Karpas-422 (cell line): ENCODE measurements at places on chromosomes 2 and 18.

GRCh38 chr2:160670618-160671017 lies 177.0 kb upstream of the RBMS1 start:
- DNase-seq, result no peak

DNA sequence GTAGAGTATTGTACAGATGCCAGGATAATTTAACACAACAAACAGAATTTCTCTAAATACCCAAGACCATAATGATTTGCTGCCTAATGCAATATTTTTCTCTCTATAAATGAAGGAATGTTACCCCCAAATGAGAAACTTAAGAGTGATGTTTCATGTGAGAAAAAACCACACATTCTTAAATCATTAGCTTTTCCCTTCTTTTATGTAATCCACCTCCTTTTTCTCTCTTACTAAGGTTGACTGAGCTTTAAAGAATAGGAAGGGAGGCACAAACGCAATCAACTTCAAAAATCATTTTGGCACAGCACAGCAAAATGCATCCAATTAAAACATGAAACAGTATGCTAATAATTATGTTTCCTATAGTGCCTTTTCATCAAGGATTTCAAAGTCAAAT lies 698.1 kb upstream of the CDH2 start:
- DNase-seq, result no peak

DNA sequence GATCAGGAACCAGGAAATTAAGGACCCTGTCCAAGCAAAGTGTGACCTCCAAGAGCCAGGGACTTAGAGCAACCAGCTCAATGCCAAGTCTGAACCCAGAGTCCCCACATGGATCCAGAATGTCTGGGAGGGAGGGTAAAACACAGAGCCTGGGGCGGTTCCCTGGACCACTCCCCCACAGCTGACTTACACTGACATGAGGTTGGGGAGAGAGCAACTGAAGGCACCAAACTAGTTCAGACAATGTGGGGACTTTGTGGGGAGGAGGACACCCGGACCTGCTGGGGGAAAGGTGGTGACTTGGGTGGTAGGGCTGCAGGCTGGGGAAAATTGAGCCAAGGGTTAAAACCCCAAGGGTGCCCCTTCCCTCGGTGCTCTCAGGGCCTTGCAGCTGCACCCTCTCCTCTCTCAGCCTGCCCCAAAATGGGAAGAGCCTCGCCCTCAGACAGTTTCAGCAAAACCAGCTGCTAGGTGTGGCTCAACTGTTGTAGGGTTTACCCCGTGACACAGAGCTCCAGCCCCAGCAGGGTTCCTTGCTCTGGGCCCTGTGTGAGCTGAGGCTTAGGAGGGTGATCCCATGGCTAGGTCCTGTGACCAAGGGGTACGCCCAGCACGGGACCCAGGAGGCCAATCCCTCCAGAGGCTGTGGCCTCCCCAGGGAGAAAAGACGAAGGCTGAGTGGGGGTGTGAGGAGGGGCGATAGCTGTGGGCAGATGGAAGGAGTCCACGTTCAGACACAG lies 28.6 kb downstream of the MARCO start:
- DNase-seq, result no peak

DNA sequence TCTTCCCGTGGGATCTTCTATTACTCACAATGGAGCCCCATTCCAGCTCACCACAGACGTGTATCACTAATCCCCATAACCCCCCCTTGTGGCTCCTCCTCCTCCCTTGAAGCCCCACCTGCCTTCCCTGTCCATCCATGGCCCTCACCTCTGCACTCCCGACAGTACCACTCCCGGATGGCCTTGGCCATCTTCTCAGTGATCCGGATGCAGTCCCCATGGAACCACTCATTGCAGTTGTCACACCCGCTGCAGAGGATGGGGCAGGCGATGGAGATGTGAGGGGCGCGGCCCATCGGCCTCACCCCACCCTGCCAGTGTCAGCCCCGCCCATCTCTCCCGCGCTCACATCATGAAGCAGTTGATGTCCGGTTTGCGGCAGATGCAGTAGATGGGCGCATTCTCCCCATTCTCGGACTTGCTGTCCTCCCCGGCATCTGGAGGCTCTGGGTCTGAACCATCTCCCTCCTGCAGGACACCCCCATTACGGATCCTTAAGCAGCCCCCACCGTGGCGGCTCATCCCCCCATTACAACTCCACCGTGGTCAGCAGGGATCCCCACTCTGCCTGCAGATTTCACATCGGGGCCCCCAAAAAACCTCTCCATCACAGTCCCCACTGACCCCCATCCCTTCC lies 983 bp downstream of the CXXC1 start:
- no peak for DNase-seq

GRCh38 chr2:204732019-204732418 lies 186.7 kb downstream of the PARD3B start:
- no peak for DNase-seq

DNA sequence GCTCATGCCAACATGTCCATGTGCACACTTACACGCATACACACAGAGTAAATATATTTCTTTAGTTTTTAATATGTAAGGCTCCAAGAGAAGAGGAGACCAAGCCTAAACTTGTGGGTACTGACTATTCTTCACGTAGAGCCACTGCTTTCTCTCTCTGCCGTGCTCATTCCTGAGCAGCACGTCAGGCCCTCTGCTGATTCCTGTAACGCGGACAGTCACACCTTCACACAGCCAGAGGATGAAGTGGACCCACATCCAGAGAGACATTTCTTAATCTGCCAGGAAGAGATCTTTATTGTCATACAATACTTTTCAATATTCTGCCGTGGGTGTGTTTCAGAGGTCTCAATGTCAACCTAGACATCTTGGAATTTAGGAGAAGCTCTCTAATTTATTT lies 560.7 kb downstream of the STK39 start:
- no peak for DNase-seq

- no peak for DNase-seq
These were observed 408.6 kb upstream of the FANCL start for GRCh38 chr2:58649756-58650155.
